ENCODE measurements at places on chromosomes 6 and 20.

DNA sequence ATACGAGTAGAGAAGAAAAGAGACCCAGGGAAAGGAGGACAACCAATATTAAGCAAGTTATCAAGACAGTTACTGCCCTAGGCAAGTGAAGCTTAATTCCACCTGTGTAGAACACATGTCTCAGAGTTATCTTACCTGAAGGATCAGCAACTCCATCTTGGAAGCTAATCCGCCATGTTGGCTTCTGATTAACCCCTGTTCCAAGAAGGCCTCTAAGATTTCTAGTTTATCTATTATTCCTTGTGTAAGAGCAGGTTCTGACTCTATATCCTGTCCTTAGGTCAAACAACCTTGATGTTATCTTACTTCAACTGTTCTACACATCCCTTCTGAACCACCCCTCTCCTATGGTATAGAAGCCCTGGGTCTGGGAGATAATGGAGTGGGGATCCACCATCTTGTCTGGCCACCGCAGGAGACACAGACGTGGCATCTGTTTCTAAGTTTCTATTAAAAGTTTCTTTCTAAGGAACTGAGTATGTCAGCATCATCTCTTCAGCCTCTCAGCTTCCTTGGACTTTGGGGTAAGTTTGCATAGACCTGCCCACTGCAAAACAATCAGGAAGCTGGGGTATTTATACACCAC is 27.7 kb upstream of the PTPN1 start:
- no peak for DNase-seq

DNA sequence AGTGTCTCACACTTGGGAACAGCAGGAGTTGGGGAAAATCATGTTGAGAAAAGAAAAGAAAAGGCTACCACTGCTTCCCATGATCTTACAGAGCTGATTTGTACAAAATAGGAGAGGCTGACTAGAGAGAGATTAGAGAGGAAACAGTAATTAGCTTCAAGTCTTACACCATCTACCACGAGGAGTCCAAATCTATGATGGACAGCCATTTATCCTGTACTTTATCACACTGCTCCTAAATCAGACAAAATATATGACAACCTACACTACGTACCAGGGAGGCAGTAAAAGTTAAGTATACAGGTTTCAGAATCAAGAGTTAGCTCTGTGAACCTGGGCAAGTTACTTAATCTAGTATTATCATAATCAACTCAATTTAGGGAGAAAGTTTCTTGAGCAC is 38.0 kb downstream of the RARS2 start:
- no peak for DNase-seq

DNA sequence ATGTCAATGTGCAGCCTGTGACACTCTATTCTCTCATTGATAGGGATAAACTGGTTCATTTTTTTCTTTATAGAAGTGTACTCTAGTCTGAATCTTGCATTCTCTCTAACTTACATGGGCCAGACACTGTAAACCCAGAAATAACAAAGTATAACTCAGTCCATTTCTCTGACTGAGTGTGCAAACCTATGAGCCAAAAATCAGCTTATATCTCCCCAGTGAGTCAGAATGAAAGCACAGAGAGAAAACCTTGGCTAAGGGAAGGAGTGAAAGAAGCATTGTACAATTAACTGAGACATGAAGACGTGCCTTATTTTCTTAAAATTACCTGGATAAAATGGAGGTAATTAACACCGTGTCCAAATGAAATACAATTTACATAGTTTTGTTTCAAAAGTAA is 436.9 kb upstream of the IMPG1 start:
- no peak for DNase-seq

- no peak for DNase-seq
These were observed 146.9 kb downstream of the PDE10A start for GRCh38 chr6:165515963-165516624.

GRCh38 chr20:54174457-54175175 is 830 bp upstream of the CYP24A1 start:
- DNase-seq = no peak

DNA sequence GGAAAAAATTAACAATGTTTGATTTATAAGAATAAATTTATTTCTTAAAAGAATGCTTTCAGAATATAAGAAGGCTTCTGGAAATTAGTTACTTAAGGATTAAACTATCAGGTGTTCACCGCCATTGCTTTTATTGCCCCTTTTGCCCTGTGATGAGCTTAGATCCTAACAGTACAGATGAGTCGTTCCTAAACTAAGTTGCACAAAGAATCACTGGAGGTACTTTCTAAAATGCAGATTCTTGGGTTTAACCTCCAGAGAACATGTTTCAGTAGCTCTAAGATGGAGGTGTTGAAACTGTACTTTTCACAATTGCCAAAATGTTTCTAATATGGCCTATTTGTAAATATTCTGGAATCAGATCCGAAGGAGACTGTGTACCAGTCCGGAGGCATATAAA is 211.9 kb downstream of the GMDS start:
- no peak for DNase-seq

DNA sequence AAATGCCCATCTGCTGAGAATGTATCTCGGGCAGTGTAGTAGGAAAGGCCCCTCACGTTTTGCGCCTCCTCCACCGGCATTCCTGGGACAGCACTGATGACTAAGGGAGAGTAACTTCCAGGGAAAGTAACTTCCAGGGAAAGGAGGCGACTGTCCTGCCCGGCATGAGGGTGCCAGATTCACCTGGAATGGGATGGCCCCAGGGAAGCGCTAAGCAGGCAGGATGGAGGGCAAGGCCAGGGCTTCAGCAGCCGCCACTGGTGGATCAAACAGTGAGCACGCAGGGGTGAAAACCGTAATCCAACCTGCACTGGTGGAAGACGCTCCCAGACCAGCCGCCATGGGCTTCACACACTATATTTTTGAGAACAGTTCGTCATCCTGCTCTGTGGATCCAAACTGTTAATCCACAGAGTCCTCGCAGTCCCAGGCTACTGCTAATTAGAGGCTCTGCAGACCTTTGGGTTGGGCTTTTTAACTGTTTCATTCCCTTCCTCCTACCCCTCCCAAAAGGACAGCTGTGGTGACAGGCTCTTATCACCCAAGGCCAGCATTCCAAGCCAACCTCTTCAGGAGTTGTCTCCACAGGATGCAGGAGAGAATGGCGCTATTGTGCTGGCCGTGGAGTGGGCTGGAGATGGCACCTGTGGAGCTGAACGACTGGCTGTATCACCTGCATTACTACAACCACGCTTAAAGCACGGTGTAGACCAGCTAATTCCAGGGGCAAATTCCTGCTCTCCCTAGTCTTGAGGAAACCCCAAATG is 178.9 kb downstream of the DLL1 start:
- DNase-seq = no peak

DNA sequence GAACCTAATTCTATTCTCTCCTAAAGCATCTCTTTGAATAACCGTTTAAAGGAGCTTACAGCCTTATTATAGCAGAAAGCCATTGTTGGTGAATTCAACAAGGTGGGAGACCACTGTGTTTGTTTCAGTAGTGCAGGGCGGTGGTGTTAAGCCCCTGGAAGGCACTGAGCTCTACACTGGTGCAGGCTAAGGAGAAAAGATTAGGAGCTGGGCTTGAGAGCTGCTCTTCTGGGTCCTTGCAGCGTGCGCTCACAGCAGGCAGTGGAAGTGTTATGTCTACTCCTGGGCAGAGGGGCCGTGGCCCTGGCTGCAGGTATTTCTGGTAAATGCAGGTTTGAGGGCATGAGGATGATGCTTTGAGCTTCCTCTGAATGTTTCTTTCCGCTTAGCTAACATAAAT is 361.2 kb downstream of the RNF144B start:
- no peak for DNase-seq

GRCh38 chr6:7311917-7312615 is 933 bp downstream of the SSR1 start:
- no peak for DNase-seq

GRCh38 chr6:31958412-31958740 is 395 bp downstream of the NELFE start:
- DNase-seq = no peak

- no peak for DNase-seq
These were observed 377.5 kb upstream of the IRAK1BP1 start for GRCh38 chr6:78489874-78490273.

DNA sequence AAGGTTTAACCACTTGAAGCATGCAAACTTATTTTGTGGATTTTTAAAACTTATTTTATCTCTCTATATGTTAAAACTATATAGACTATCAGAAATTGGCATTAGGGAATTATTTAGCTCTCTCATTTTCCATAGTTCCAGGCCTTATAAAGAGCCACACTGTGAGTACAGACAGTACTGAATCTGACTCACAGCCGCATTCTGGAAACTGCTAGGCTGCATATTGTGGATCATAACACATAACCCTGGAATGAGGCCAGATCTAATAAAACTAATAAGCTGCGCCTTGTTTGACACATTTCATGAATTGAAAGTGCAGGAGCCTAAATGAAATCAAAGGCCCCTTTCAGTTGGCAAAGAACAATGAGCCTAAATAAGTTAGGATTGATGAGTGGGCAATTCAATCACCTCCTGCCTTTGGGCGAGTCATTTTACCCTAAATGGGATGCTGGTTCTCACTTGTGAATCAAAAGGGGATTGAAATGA is 308.4 kb downstream of the PACRG start:
- DNase-seq = no peak

DNA sequence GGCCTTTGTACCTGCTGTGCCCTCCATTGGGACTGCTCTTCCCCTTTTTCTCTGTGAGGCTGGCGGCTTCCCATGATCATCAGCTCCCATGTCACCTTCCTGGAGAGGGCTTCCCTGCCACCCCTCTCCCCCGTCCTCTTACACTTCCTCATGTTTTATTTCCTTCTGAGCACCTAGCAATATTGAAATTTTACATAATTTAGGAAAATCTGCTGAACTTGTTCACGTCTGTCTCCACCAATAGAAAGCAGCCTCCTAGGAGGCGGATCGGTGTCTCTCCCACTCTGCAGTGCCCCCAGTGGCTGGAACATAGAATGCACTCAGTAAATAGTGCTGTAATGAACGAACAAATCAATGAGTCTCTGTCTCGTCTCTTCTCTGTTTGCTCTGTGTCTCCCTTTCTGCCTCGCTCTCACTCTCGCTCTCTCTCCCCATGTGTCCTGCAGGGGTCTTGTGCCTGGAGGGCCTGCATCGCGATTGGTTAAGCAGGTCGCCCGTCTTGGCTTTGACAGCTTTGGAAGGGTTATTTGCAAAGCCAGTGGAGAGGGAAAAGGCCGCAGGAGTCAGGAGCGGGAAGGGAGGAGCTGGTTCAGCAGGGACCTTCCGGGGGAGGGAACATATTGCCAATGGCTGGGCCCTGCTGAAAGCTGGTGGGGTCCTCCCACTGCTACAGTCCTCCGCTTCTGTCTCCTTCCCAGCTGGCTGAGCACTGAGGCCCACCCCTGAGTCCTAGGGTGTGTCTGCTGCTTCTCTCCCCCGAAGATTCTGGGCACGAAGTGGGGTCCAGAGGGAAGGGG is 12.1 kb upstream of the OCSTAMP start:
- DNase-seq = no peak

DNA sequence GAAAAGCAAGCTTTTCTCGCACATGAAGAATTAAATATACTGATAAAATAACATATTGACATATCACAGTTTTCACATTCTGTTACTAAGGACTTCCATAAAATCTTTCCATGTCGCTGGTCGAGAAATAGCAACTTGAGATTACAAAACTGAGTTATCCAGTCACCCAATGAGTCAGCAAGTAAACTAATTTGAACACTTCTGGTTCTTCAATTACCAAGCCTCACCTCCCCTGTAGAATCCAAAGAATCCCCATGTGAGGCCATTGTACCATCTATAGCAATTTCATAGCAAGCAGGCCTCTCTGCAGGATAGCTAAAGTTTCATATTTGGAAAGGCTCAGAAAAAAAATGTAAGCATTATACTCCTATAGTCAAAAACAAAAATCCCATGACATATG is 87.3 kb downstream of the PKHD1 start:
- DNase-seq = no peak

GRCh38 chr6:142336183-142336582 is 34.4 kb downstream of the ADGRG6 start:
- DNase-seq = no peak

DNA sequence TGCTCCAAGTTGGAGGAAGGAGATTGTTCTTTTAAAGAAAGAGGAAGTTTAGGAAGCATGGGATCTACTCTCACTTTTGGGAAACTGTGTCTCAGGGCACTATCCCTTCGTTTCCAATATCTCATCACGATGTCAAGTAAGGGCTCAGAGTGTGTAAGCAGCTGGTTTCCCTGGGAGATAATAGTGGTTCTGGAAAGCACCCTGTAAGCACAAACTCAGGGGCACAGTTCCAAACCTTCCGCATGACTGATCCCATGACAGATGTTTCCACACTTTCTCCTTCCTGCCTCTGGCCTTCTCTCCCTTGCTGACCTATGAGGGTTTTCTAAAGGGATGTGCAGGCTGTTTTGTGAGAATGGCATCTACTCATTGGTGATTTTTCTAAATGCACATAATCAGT is 33.9 kb downstream of the ADTRP start:
- no peak for DNase-seq

DNA sequence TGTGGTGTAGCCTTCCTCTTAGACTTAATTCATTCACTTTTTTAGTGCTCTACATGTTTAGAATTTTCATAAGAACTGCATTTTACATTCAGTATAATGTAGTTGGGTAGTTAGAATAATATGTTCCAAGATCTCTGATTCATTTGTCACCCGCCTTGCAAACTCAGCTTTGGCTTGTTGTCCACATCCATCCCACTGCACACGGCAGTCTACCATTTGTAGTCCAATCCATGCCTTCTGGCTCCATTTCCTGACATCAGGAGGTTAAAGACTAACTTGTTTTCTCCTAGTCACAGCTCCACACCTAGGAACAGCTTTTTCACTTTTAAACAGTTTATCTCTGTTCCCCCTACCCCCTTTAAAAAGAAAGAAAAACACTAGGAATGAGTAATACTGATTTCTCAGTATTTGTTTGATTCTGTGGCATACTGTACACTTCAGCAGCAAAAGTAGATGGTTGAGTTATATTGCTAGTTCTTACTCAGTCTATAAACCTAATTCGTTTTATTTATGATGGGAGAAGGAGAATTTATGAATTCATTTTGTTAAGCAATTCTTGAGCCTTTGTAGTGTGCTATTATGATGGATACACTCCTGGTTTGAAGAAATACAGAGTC is 180.9 kb downstream of the ARID1B start:
- no peak for DNase-seq

GRCh38 chr6:112939563-112939962 is 592.4 kb downstream of the RFPL4B start:
- DNase-seq = no peak

DNA sequence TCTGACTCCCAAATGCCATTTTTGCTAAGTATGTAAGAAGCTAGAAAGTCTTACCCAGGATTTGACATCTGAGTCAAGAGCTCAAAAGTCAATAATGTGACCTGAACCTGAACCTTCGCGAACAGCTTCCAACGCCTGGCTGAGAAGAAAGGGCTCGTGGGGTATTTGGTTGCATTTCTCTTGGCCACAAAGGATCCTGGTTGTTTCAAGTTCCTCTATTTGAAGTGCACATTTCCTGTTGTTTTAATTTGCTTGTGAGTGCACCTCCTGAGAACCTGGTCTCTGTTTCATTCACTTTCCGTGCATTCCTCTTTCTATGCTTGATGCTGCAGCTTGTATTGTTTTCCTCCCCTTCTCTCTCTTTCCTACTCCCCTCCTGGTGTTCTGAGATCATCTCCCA is 212.5 kb downstream of the FOXA2 start:
- DNase-seq = no peak

- no peak for DNase-seq
These were observed at the start of gene RSPH9 for GRCh38 chr6:43644940-43645612. Gene RSPH9 (plus strand): TSS chr6:43645036. CDS start chr6:43645099, 63 bp downstream.

All from C1 segment of cervical spinal cord (tissue), 14 donors.